ENCODE measurements at places on chromosomes 4 and X.

DNA sequence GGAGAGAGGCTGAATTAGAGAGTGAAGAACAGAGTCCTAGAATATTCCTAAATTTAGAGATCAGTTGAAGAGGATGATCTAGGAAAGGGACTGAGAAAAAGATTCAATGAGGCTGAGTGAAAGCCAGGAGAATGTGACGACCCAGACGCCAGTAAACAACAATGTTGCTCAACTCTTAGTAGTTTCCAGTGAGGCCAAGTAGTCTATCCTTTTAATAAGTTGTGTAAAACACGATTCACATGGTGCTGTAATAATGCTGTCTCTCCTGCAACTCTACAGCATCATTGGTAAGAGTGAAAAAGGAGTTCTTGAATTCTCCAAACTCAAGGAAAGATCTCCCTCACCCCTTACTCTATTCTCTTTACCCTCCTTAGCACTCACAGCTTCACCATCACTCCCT lies 140.3 kb downstream of the CFAP299 start:
- no peak for DNase-seq

GRCh38 chr4:25723409-25723808 lies 67.8 kb downstream of the SLC34A2 start:
- no peak for DNase-seq

- no peak for DNase-seq
Measured at GRCh38 chr4:176755613-176756012, 37.1 kb downstream of the VEGFC start.

- no peak for DNase-seq
Measured at GRCh38 chrX:107537815-107538214, 88.4 kb downstream of the FRMPD3 start.

DNA sequence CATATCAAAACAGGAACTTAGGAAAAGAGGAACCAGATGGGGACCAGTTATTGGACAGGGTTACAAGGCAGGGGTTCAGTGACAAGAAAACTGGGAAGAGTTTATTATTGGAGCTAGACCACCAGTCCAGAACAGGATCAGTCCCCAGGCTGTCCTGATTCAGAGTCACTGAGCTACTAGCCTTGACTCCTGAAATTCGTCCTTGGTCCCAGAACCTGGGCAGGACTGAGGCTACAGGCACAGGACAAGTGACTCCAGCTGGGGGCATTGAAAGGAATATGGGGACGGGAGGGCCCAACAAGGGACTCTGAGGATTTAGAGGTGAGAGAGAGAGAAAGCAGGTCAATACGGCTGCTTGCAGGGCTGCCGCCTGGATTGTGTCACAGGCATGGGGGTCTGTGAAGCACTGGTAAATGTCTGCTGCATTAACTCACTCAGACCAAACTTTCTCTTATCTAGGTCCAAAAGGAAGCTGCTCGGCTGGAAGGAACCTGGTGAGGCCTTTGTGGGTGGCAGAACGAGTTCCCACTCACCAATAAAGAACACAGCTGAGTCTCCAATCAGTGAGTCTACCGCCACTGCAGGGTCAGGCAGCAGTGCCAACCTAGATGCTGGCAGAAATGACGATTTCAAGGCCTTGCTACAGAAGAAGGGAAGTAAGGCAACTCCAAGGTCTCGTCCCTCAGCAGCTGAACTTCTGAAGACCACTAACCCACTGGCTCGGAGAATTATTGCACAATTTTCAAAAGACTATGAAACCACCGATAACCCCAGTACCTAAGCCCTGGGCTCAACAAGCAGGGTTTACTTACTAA lies 11.3 kb upstream of the RTL5 start:
- DNase-seq = no peak

DNA sequence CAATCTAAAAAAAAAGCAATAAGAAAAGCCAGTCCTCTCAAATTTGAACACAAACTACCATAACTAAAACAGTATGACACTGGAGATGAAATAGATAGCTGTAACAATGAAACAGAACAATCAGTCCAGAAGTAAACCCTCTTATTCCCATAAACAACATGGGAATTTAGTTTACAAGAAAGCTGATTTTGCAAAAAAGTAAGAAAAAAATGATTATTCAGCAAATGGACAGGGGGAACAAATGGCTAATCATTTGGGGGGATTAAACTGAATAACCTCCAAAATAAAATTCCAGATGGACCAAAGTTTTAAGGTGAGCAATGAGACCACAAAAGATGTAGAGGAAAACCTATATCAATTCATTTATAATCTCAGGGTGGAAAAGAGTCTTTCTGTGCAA lies 16.1 kb upstream of the SASH3 start:
- no peak for DNase-seq

DNA sequence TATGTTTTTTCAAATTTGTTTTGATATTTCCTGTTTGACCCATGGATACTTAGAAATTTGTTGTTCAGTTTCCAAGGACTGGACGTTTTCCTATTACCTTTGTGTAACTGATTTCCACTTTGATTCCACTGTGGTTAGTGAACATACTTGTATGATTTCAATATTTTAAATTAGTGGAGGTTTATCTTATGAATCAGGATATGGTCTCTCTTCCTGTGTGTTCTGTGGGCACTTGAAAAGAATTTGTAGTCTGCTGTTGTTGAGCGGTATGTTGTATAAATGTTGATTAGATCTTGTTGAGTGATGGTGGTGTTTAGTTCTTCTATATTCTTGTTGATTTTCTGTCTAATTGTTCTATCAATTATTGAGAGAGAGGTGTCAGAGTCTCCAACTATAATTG lies 21.2 kb upstream of the LAMTOR3 start:
- no peak for DNase-seq
